ENCODE measurements at places on chromosomes 4 and X.

- DNase-seq = no peak
Observed at GRCh38 chrX:134294548-134294947, 57.6 kb downstream of the CCDC160 start.

GRCh38 chr4:80619070-80619674, 283.6 kb downstream of the CFAP299 start:
- DNase-seq = no peak

DNA sequence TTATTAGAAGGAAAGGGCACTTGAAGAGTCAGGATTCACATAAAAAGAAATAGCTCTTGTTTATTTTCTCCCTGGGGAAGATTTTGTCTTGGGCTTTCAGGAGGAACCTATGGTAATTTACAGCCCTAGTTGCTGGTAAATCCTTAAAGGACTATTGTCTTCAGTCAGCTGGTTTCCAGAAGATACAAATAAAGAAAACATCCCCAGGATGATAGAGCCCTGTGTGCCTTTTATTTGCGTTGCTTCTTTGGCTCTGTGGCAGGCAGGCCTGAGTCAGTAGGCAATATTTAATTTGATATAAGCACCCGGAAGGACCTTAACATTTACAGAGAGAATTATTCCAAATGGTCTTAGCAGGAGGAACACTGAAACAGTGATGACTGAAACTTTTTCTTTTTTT, 131.0 kb upstream of the SLC34A2 start:
- no peak for DNase-seq

DNA sequence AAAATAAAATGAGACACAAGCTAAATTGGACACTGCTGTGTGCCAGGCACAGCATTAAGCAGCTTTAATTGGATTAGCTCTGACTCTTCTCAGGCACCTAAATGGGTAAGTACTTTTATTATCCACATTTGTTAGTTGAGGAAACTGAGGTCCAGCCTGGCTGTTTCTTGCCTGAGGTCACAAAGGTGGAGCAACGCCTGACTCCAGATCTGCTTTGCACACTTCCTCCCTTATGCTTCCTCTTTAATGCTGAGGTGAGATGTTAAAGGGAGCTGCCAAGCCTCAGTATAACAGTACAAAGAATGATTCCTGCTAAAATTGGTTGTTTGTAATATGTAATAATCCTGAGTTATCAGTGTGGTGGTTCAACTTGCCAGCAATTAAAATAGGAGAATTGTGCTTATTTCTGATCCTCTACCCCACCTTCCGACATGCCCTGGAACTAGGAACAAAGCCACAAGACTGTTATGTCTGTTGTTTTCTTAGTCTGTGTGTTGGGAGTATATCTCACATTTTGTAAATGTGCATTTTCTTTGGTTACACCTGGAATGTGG, 74.4 kb downstream of the AFF1 start:
- DNase-seq = no peak

- no peak for DNase-seq
Observed at GRCh38 chrX:133314281-133314680, 96.1 kb upstream of the TFDP3 start.

DNA sequence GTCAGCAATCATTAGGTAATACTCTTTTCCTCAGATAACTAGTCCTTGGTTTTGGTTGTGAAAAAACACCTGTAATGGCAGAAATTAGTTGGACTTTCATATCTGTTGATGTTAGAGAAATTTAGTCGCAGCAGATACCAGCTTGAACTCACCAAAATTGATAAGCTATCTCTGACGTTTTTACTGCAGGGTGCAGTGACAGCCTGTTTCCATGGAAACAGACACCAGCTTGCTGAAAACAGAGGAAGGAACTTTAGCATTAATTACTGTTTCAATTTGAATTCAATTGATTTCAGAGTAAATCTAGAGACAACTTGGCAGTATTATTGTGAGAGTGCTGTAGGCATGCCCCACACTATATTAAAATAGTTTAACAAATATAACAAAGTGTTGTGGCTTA, 246.5 kb downstream of the PPP1R2C start:
- DNase-seq = no peak

DNA sequence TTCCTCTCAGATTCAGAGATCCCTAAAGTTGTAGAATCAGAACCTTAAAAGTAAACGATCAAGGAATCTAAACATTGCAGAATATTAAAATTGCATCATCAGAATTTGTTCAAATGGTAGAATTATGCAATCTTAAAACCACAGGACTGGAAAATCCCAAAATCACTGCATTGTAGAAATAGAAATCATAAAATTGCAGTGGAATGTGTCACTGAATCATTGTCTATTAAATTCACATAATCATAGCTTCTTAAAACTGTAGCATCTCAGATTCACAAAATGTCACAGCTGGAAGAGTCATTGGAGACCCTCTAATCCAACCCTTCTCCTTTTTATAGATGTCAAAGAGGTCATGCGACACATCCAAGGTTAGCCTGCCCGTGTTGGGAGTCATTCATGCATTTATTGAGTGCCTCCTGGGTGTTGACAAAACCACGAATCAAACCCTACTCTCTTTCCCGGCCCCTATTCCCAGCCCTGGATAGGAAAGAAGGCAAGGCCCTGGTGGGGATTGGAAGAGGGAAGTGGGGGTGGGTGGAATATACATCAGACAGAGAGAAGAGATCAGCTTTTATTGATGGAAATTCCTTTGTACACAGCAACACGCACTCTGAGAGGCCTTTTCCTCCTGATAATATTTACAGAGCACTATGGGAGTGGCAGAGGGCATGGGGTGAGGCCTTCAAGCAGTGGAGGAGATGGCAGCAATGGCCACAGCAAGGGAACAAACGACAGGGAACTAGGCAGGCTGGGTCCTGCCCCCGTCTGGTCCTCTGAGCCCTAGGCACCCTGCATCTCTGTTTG, 15.4 kb downstream of the IQSEC2 start:
- DNase-seq = no peak

DNA sequence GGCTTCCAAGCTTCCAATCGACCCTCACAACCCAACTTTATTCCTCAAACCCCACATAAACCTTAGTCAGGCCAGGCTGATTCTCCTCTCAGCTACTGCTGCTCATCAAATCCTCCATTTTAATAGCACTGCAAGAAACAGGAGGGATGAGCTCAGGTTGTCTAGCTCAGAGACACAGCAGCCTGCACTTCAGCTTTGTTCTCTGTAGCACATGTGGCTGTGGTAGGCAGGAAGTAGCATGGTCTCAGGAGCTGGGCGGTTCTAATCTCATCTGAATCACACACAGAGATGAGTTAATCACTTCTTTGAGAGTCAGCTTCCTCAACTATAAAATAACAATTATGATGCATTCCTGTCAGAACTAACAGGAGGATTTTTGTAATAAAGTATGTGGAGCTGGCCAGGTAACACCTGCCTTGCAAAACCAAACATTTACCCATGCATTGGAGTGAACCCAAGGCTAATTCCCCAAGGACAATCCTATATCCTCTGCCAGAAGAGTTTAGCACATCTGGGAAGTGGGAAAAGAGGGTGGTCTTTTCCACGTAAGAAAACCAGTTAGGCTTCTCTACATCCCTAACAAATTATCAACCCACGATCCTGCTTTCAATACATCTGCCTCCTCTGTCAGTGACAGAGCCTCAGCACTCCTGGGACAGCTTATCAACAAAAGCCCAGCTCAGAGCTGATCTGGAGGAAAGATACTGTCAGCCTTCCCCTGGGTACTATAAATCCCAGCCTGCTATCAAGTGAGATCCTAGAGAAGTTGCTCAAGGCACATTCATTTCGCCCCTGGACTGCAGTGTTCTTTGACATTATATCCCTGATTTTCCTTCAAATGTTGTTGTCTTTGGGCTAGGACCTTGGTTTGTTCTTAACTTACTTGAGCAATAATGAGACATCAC, 32.8 kb downstream of the ELOVL6 start:
- peak; percentile 19 for DNase-seq

DNA sequence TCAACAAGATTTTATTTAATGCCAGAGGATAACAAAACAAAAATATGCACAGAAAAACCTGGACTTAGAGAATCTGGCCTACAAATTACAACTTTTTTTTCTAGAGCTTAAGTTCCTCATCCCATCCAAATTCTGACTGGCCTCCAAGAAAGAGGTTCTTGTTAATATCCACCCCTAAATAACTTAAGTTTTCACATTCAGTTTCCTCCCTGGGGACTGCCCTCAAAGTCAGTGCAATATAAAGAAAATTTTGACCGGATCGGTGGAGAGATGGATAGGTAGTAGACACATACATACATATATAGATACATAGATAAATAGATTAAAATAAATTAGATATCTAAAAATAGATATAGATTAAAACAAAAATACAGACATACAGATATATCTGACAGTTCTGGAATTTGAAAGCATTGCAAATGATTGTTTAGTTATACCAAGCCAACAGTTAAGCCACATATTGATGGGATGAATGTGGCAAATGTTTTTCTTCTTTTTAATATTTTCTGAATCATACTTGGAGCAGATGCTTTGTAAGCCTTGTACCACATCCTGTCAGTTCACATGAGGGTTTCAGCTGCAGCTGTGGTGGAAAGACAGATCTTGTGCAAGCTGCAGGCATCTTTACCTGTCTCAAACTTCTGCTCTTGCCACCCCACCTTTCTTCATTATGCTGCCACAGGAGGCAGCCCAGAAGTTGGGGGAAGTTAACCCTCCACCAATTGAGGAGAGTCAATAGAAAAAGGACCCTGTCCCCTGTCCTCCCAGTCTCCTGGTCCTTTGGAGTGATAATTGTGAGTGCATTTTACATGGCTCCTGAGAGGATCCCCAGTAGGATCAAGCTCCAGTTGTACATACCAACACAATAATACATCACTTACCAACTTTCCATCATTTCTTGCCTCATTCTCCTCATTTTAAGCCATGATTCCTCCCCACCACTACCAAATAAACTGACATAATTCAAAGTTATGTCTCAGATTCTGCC, 58.5 kb upstream of the PRDM8 start:
- peak; percentile 19 for DNase-seq

- DNase-seq = no peak
Observed at GRCh38 chrX:142043196-142043595, 139.5 kb downstream of the MAGEC1 start.

GRCh38 chr4:124868495-124868894, 156.0 kb upstream of the ANKRD50 start:
- no peak for DNase-seq

DNA sequence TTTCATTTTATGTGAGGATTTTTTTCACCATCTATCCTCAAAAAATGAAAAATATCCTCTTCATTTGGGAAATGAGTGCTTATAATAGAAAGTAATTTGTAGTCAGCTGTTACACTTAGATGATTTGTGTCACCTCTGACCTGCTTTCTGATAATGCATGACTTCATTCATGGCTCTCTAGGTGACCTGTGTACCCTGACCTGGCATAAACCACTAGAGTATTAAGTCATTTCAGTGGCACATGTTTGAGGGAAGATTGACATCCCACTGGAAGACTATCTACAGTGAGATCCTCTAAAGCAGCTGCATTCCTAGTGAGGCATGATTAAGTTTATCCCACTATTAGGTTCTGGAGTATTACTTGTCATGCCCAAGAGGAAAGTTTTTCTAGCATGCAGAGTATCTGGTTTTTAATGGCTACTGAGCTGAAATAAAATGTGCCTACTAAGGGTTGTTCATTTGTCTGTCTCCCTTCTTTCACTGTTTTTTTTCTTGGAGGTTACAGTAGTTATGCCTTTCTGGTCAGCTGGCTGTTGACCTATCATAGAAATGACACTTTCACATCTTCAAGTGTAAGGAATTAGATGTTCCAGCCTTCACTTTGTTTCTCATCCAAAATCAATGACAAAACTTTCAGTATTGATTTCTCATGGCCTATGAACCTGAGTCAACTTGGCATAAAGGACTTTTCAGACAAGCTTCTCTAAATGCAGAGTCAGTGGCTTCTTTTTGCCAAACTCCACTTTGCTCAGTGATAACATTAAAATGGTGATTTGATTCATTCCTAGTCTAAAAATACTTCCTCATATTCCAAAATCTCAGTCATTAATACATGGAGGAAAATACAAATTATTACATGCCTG, 33.1 kb downstream of the TET2 start:
- no peak for DNase-seq

GRCh38 chr4:3473181-3473950, 10.3 kb downstream of the DOK7 start:
- DNase-seq = no peak

DNA sequence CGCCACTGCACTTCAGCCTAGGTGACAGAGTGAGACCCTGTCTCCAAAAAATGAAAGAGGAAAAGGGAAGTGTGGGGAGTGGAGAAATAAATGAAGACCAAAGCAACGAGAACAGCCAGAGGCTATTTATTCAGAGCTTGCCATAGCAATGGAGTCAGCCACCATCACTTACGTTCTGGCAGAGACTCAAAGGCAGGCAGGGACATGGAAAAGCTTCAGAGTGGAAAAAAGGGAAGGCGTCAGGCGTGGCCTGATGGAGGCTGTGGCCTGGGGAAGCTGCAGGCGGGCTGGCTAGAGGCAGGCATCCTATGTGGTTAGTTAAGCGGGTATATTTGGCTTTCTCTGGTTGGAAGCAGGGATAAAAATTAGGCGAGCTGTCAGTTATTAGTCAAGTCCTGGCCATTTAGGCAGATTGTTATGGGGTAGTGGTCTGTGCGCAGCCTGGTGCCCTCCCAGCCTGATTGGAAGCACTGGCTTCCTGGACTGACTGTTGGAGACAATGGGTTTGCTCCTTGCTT, 73.3 kb downstream of the DCTD start:
- no peak for DNase-seq

DNA sequence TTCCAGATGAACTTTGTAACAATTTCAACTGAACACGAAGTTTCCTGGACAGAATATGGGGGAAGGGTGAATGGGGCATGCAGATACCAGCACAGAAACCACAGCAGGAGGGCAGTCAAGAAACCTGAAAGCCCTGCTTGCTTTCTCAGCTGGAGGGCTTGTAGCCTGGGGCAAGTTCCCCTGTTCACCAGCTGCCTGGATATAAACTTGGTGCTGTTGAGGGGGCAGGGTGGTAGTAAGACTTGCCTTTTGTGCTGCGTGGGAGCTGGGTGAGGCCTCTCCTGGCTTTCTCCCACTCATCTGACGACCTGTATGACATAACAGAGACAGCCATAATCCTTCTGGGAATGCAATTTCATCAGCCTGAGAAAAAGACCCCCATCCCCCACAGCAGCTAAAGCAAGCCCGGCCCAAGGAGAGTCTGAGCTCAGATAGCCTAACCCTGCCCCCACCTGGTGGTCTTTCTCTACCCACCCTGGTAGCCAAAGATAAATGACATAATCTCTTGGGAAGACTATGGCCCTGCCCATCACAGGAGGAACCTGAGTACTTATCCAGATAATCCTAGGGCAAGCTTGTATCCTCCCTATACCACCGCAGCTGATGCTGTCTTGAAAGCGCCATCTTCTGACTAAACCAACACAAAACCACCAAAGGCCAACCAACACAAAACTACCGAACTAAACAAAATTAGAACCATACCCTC, 234.3 kb downstream of the LAS1L start:
- no peak for DNase-seq

GRCh38 chr4:172850838-172851237, 317.8 kb upstream of the GALNT7 start:
- no peak for DNase-seq

DNA sequence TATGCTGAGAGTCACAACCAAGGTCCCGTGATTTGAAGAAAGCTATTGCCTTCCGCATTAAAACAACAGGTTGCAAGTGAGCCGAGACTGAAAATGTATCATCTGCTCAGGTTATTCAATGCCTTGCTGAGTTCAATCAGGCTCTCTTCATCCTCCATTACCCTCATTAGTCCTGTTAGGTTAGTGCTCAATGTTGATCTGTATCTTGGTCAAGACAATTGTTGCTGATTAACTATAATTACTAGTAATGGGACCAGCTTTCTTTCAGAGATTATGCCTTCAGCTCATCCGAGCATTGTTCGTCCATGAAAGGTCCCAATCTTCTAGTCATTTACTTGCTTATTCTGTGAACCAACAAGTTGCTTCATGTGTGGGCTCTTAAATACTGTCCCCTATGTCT, 534.6 kb upstream of the FAM241A start:
- DNase-seq = no peak

GRCh38 chrX:33190016-33190415, 21.3 kb downstream of the DMD start:
- DNase-seq = no peak
